Activated T-cell treated with anti-CD3 and anti-CD28 coated beads for 1 hour (primary cell): ENCODE measurements at places on chromosomes 7 and 10.

GRCh38 chr7:132865366-132866143 is 216.3 kb downstream of the CHCHD3 start:
- no peak for DNase-seq

- no peak for DNase-seq
Observed at GRCh38 chr10:13310518-13311176, 10.8 kb upstream of the PHYH start.

- no peak for DNase-seq
Observed at GRCh38 chr10:85864868-85865526, 501.6 kb downstream of the GRID1 start.

- no peak for DNase-seq
Observed at GRCh38 chr7:117071551-117071950, 118.2 kb downstream of the ST7 start.

- DNase-seq: no peak
Observed at GRCh38 chr10:30574432-30574796, 55.1 kb downstream of the LYZL2 start.

- DNase-seq: no peak
Observed at GRCh38 chr7:82897500-82897899, 265.2 kb downstream of the PCLO start.

- DNase-seq: no peak
Observed at GRCh38 chr7:135512135-135512887, 2.4 kb upstream of the CNOT4 start.

DNA sequence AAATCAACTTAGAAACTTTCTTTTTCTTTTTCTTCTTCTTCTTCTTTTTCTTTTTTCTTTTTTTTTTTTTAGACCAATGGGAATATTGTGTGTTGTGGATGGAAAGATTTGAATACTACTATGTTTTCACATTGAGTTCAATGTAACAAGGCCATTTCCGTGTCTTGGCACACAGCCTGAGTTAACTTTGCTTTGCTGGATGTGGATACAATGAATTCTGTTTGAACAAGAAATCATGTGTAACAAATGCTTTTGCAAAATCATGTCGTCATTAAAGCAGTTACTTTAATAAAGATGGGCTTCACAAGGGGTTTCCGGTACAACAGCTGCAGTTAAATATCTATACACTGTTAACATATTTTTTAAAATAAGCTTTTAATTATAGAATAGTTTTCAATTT is 13.5 kb upstream of the ENTPD1 start:
- no peak for DNase-seq
